ENCODE measurements at places on chromosomes 11 and 22. TPM values are rescaled to one million over a fixed set of nuclear protein-coding genes. Genes with fewer than 3 reads are reported as not detected.

ESAM gene
- not detected for total RNA-seq

GRCh38 chr11:119169282-119169719 is 776 bp downstream of the NLRX1 start:
- DNase-seq: no peak
- H3K4me1 ChIP-seq: peaks cover 3% of the 10 kb centered on the region
- no peaks in the 10 kb centered on the region for H3K27me3 ChIP-seq
- H3K4me3 ChIP-seq: peak overlapping the region; percentile 74
- no peaks in the 10 kb centered on the region for H3K36me3 ChIP-seq

DNA sequence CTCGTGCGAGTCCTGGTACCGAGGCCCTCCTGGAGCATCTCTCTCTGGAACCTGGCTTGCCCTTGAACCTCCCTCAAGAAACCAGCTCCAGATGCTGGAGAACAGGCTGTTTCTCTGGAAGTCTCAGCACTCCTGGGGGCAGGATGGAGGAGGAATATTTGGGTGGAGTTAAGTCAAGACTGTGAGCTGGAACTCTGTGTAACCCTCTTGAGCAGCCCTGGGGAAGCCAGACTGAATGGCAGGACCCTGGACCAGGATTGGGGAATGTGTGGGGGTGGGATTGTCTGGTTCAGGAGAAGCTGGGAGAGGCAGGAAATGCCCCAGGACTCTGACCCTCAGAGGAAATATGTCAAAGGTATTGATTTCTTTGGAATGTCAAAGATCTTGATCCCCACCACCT is 7.7 kb downstream of the CREB3L1 start:
- peaks cover 10% of the 10 kb centered on the region for H3K4me1 ChIP-seq
- no peak overlapping the region for H3K4me3 ChIP-seq
- H3K27me3 ChIP-seq: no peaks in the 10 kb centered on the region

DNA sequence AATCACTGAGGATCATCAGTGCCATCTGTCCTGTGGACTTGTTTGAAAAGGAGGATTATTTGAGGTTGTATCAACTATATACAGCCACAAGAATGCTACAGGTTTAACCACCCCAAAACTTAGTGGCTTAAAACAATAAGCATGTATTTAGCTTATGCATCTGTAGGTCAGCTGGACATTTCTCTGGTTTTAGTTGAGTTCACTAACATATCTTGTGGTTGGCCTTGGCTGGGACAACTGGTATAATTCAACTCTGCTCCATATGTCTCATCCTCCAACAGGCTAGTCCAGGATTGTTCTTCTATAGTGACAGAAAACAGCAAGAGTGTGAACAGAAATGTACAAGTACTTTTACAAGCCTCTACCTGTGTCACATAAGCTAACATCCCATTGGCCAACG is 49.9 kb upstream of the SOX6 start:
- H3K4me1 ChIP-seq: no peaks in the 10 kb centered on the region
- no peaks in the 10 kb centered on the region for H3K27me3 ChIP-seq
- H3K36me3 ChIP-seq: no peaks in the 10 kb centered on the region
- H3K4me3 ChIP-seq: no peak overlapping the region
- H3K27ac ChIP-seq: no peak overlapping the region

GRCh38 chr11:119594639-119595249 is 134.3 kb downstream of the NECTIN1 start:
- H3K4me1 ChIP-seq: no peaks in the 10 kb centered on the region
- no peaks in the 10 kb centered on the region for H3K27me3 ChIP-seq
- H3K36me3 ChIP-seq: no peaks in the 10 kb centered on the region
- no peak for DNase-seq
- no peak overlapping the region for H3K4me3 ChIP-seq

GRCh38 chr11:86687185-86687778 is 14.9 kb upstream of the ME3 start:
- peaks cover 6% of the 10 kb centered on the region for H3K4me1 ChIP-seq
- DNase-seq: no peak
- no peaks in the 10 kb centered on the region for H3K27me3 ChIP-seq
- no peak overlapping the region for H3K27ac ChIP-seq
- H3K4me3 ChIP-seq: no peak overlapping the region

DNA sequence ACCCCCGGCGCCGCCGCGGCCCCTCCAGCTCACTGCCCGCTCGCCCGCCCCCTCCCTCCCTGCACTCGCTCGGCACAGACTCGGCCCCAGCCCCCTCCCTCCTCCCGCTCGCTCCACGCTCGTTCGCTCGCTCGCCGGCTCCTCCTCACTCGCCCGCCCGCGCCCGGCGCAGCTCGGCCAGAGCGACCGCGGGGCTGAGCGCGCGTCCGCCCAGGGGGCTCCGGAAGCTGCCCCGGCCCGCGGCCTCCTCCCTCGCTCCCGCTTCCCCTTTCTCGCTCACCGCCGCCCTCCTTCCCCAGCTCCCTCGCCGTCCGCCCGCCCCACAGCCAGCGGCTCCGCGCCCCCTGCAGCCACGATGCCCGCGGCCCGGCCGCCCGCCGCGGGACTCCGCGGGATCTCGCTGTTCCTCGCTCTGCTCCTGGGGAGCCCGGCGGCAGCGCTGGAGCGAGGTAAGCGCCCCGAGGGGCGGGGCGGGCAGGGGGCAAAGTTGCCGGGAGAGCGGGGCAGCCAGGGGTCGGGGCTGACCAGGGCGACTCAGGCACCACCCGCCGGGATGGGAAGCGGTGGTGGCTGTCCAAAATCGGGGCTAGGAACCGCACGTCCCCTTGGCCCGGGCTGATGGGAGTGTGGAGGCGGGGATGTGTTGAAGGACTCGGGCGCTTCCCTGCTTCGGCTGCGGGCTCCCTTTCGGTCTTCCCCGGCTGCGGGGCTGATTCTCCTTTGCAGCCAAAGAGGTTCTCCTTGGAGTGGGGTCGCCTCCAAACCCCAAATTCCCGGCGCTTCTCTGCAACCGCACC is at the start of gene SEZ6L:
Gene SEZ6L, plus strand, starts transcription at position 148 of the 797 bp plus-strand sequence. Its CDS starts 208 bp downstream, at position 356.
- H3K36me3 ChIP-seq: no peaks in the 10 kb centered on the region
- no peak for DNase-seq

- no peak for DNase-seq
- H3K4me3 ChIP-seq: no peak overlapping the region
- no peaks in the 10 kb centered on the region for H3K36me3 ChIP-seq
Observed at GRCh38 chr11:69682221-69682620, 7.1 kb upstream of the LTO1 start.

Data from Karpas-422 (cell line).